ENCODE measurements at places on chromosomes 12 and 14.
A peak's percentile ranks its signal among the peaks of the same experiment; 100 is the strongest.

DNA sequence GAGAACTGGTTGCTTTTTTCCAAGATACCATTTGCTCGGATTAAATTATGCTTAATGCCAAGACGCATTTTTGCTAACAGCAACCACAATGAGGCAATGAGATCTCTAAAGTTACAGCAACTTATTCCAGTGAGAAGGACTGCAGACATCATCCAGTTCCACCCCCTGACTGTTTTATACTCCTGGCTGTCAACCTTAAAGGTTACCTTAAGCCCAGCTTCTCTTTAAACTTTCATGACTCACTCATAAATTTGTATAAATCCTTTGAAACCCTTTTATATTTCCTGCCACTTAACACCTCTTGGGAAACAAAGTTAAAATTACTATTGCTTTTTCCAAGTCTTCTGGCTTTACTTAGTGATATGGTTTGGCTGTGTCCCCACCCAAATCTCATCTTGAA, 80.2 kb downstream of the TMTC1 start:
- DNase-seq, result no peak

GRCh38 chr14:91113829-91114078, at the start of gene DGLUCY:
TSS of gene DGLUCY (plus strand) at chr14:91114073. CDS start at chr14:91160295, 46,222 bp downstream.
- peak; percentile 86 for DNase-seq

- DNase-seq, result no peak
These were observed 18.5 kb downstream of the TESC start for GRCh38 chr12:117080661-117081144.

- DNase-seq, result no peak
These were observed 56.0 kb downstream of the FBXO34 start for GRCh38 chr14:55327179-55327578.

DNA sequence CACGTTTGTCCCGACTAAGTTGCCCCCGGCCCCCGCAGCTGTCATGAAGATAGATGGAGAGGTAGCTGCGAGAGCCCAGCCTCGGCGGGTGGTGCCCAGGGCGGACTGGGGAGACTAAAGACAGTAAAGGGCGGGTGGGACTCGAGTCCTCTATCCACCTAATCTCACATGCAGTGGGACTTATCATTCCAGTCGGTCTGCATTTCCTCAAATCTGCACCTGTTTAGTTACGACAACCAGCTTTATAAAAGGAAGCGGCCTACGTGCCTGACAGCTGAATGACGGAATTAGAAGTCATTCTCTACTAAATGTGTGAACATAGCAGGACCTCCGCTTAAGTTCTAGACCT, 109.8 kb upstream of the EGLN3 start:
- DNase-seq, result no peak

DNA sequence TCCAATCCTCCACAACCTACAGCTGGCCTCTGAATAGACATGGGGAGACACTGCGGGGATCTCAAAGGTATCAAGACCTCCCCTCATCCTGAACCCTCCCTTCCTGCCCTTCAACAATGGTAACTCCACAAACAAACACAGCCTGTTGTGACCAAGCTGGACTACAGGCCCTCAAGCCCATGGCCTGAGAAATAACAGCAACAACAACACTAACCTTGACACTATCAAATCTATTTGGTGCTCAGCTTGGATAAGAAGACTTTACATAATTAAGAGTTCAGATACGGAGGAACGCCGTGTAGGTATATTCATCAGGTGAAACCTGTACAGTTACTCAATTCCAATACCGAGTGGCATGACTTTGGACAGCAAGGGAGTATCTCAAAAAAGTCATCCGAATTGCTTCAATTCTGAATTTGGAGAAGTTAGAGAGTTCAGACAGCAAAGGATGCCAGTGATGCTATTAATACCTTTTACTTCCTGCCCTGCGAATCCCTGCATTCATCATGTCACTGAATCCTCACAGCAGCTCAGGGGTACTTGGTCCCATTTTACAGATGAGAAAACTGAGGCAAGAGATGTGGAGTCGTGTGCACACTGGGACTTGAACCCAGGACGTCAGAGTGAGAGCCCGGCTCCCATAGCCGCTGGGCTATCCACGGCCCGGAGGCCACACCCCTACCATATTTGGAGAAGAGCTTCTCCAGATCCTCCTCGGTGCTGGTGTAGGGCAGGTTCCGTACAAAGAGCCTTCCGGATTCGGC, 17.8 kb downstream of the RBM19 start:
- DNase-seq, result no peak

- DNase-seq, result no peak
These were observed 249.1 kb downstream of the AKAP6 start for GRCh38 chr14:32578181-32578580.

GRCh38 chr14:65103150-65103760, 938 bp upstream of the MAX start:
- no peak for DNase-seq

- no peak for DNase-seq
These were observed 37.6 kb downstream of the BCAT1 start for GRCh38 chr12:24911271-24911791.

GRCh38 chr12:132319991-132320570, 9.3 kb downstream of the GALNT9 start:
- DNase-seq, result no peak

Data from transverse colon (tissue), 4 donors.